ENCODE measurements at places on chromosomes 7 and 10.

DNA sequence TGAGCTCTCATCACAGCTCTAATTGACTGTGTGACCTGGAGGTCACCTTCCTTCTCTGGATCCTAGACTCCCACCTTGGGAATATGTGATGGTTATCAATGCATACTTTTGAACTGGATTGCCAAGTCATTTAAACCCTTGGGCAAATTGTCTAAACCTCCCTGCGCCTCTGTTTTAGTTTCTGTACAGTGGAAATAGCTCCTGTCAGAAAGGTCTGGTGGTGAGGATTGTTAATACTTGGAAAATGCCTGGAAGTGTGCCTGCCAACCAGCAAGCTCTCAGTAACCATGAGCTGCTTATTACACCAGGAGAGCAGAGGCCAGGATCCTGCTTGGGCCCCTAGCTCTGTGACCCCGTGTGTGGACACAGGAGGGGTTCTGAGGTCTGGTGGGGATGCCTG, 108.7 kb upstream of the PPIF start:
- no peak for DNase-seq

GRCh38 chr7:69388452-69389137, 209.7 kb upstream of the AUTS2 start:
- DNase-seq: no peak

DNA sequence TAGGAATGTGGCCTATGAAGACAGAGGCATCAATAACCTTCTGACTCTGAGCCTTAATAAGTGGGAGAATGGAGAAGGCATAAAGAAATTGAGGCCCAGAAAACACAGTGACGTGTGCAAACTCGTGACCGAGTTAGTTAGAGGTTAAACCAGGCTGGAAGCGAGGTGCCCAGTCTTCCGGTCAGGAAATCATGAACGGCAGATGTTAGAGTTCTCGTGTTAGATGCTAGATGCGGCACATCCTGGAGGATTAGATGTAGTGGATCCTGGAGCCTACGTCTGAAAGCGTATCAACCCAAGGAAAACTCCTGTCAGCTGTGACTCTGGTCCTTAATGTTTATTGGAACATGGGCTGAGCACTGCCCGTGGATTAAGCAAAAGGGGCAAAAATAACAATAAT, 275.9 kb downstream of the TCF7L2 start:
- no peak for DNase-seq

GRCh38 chr10:92291616-92291865, 574 bp downstream of the MARCHF5 start:
- DNase-seq: no peak

DNA sequence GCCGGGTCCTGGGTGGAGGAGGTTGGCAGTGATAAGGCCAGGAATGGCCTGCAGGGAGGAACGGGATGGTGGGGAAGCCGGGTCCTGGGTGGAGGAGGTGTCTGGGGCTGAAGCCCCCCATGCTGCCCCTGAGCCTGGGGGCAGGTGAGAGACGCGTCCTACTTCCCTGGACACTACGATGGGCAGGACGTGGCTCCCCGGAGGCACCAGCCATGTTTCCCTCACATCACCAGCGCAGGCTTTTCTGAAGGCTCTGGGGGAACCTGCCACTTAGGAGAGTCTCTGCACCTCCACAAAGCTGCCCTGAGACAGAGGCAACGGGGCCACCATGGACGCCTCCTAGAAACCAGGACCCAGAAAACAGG, 324.8 kb downstream of the DNAJB6 start:
- DNase-seq: no peak

- peak; percentile 30 for DNase-seq
Measured at GRCh38 chr10:15719049-15719898, 448 bp downstream of the ITGA8 start.

DNA sequence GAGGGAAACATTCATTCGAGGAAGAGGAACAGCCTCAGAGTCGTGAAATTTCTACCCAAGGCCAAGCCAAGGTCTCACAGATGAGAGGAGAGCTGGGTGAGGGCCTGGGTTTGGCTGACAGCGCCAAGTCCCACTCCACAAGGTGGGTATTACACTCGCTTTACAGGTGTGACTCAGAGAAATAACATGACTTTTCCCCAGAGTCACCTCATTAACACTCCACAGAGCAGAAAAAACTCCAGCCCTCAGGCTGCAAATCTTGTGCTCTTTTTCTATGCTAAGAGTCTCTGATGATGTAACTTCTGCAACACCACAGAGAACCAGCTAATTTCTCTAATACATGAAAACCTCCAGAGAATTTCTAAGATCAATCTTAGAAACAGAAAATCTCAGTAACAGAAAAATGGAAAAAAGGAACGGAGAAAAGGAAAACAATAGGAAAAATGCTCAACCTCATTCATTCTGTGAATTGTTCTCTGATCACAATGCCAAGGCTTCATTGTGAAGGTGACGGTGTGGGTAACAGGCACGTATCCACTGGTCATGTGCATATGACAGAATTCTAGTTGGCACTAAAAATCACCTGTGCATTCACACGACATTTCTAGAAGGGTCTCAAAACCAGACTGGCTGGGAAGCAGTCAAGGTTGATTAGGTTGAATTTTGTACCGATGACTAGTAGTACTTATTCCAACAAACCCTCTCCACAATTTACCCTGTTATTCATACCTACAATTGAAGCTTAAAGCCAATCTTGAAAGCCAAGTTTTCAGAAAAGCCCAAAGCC, 20.3 kb downstream of the YWHAG start:
- DNase-seq: no peak

DNA sequence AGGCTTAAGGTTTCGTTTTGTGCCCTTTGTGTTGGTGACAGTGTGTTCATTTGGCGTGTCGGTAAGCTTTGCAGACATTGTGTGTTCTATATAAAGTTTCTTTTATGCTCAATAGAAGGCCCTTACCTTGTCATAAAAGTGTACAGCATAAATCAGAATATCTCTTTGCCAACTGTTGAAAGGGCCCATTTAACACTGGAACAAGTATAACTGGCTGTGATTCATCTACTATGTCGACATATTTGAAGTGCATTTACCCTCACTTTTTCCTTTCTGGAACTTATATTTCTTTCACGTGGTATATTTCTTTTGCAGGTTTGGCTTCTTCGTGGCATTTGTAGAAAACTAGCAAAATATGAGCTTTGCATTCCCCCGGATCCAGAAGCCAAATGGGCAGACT, 32.7 kb downstream of the EEPD1 start:
- no peak for DNase-seq

DNA sequence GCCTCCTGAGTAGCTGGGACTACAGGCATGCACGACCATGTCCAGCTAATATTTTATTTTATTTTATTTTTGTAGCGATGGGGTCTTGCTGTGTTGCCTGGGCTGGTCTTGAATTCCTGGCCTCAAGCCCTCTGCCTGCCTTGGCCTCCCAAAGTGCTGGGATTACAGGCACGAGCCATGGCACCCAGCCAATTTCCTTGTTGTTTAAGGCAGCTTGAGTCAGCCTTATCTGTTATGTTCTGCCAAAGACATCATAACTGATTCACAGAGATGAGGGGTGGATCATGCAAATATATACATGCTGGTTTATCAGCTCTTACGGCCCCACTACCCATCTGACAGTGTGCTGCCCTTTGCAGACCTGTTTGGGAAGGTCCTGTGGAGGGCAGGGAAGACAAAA, 826.7 kb downstream of the TYW1 start:
- no peak for DNase-seq

DNA sequence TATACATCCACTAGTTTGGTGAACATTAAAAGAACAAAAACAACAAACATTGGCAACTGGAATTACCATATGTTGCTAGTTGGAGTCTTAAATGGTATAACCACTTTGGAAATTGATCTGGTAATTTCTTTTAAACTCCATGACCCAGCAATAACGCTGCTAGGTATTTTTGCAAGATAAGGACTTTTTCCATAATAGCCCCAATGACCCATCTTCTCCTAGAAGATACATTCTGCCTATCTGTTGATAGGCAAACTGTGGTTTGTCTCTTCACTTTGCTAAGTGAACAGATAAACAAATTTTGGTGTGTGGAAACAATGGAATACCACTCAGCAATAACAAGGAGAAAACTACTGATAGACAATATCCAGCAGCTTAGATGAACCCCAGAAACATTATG, 30.6 kb upstream of the MTURN start:
- DNase-seq: no peak

GRCh38 chr7:128835790-128836641, 5.8 kb downstream of the FLNC start:
- DNase-seq: no peak

DNA sequence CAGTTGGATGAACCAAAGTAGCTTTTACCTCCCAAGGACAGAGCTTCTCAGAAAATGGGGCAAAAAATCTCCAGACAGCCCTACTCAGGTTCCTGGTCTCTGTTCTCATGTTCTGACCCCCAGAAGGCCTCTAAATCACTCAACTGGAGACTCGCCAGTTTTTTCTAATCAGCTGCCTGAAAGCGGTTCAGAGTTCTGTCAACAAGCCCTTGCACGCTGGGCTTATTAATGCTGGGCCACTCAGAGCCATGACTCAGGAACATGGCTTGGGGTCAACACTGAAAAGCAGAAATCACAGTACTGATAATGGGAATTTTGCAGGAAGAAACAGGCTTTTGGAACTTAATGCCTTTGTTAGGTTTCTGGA, 15.3 kb downstream of the ECHDC3 start:
- DNase-seq: no peak

- peak; percentile 62 for DNase-seq
Measured at GRCh38 chr7:74429153-74429747, 24.5 kb upstream of the GTF2IRD1 start.

- no peak for DNase-seq
Measured at GRCh38 chr7:24388212-24388611, 104.2 kb downstream of the NPY start.
